Glomerular endothelial cell (primary cell): ENCODE measurements at places on chromosomes 7 and 10. TPM values are rescaled to one million over a fixed set of nuclear protein-coding genes. Genes with fewer than 3 reads are reported as not detected.

Gene LIPM
- not detected in 2 replicates for total RNA-seq

Gene CLRN3
- total RNA-seq = not detected in 2 replicates

Gene HSPA12A
- total RNA-seq = 0.76 and 3.0 TPM in 2 replicates

GRCh38 chr10:114577133-114577532 is 80.9 kb downstream of the ABLIM1 start:
- peak; percentile 22 for DNase-seq

GRCh38 chr10:43940898-43941837 is 292.5 kb upstream of the ZNF32 start:
- DNase-seq = no peak

DNA sequence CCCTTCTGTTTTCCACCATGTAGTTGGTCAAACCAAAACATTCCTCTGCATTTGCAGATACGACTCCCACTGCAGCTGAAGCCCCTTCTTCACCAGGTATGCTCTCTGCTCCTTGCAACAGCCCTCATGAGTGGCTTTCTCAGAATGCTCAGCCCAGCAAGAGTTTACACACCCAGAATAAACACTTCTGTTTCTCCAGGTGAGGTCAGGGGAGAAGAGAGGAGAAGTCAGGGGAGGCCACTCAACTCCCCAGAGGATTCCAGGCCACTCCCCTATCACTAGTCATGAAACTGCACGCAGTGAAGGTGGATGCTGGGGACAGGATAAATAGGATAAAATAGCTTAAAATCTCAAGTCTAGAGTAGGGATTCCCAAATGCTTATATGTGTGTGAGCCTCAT is 31.2 kb downstream of the CUZD1 start:
- DNase-seq = no peak

DNA sequence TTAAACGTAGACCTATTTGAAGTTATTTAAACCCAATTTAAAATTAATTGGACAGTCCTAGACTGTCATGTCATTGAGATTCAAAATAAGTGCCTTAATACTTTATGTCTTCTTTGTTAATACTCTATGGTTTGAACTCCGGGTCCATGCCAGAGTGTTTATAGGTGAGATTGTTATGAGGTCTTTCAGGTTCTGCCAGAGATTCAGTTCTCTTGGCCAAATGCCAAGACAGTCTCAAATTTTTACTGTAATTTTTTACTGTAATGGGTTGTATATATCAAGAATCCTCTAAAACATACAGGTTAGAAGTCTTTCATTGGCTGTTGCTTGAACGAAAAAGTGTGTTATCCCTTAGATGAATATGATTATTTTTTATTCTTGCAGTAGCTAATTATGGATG is 3.9 kb downstream of the ADD3 start:
- no peak for DNase-seq

DNA sequence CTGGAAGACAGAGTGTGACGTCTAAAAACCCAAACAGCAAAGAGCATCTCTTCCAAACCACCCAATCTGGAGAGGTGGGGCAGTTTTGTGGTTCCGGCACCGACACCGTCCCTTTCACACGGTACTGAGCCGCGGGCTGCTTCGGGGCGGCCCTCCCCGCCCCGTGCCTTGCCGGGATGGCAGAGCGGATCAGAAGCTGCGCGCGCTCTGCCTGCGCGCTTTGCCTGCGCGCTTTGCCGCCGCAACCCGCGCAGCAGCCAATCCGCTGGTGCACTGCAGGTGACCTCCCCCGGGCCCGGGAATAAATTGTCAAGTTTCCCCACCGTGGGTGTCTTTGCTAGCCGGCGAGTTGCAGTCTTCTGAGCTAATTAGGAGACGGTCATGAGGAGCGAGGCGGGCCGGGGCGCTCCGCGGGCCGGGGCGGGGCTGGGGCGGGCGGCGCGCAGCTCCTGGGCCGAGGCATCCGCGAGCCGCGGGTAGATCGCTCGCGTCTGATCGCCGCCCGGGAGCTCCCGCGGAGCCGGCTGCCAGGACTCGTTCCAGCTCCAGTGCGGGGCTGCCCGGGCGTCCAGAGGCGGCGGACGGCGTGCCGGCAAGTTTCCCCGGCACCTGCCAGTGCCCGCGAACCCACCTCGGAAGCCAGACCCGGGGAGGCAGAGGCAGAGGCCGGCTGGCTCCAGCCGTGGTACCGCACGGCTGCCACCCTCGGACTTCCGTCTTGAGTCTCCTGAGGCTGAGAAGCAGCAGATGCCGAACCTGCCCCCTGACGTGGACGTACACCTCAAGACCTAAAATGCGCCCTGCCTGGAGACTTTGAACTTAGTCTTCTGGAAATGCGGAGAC is 536.0 kb upstream of the GALNT17 start:
- DNase-seq = no peak

DNA sequence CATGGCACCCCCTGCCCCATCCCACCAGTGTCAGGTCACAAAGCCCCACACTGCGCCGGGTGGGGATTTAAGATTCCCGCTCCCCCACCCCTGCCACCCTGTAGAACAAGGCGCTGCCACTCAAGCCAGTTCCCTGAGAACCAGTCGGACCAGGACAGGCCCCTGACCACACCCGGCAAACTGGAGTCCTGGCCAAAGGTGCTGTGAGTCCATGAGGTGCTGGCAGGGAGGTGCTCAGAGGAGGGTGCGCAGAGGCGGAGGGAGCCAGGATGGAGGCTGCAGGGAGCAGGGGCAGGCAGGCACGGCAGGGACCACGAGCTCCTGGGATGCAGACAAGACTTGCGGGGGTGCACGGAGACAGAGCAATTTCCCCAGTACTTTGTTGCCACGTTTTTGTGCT is 19.7 kb upstream of the GDI2 start:
- no peak for DNase-seq

DNA sequence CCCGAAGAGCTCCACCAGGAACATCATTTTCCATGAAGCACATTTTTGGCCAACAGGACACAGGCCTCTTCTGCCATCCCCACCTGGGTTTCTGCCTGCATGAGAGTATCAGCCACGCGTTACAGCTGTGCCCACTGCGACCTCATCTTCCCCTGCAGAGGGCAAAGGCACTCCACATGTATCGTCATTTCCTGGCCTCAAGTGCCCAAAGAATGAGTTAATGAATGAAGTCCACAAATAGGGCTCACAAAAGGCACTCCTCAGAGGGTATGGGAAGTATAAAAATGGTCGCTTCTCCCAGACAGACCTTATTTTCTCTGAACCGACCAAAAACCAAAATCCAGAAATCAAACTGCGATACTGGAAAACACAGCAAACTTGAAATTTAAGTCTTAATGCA is 18.5 kb downstream of the ELMO1 start:
- DNase-seq = no peak

GRCh38 chr10:12605580-12606405 is 256.4 kb downstream of the CAMK1D start:
- DNase-seq = no peak

DNA sequence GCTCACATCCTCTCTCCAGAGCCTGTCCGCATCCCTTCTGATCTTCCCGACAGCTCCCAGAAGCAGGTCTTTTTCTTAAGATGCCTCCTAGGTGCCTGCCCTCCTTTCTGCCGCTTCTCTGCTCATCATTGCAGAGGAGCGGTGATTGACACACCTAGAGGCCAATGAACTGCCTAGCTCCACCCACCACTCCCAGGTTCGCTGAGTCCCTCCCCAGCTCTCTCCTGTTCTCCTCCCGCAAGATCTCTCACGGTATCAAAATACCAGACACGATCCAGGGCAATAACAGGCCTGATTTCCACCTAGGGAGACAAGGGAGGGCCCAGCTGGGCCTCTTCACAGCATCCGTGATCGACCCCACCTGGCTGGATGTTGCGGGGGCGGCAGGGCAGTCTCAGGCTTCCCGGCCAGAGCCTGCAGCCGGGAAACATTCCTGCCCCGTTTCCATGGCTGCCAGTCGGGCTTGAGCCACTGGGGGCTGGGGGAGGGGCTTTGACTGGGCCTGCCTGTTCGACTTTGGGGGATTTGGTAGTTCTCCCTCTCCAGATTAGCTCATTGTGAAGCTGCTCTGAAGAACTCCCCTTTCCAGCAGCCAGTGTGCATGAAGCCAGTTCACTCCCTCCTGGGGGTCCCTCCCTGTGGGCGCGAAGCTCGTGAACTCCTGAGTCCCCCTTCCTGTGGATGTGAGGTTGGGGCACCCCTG is 373.5 kb downstream of the RPS24 start:
- peak; percentile 45 for DNase-seq

GRCh38 chr10:114801411-114801813 is 20.2 kb upstream of the FHIP2A start:
- no peak for DNase-seq

GRCh38 chr7:115471891-115472290 is 550.0 kb downstream of the MDFIC start:
- DNase-seq = no peak
